Germinal center (tissue), 1 donor: ENCODE measurements at places on chromosomes 11 and 22.
A peak's percentile ranks its signal among the peaks of the same experiment; 100 is the strongest.

- no peak for DNase-seq
These were observed 27.1 kb downstream of the AGBL2 start for GRCh38 chr11:47688111-47688510.

GRCh38 chr22:38602166-38602565 is 32.2 kb upstream of the DMC1 start:
- DNase-seq = no peak

DNA sequence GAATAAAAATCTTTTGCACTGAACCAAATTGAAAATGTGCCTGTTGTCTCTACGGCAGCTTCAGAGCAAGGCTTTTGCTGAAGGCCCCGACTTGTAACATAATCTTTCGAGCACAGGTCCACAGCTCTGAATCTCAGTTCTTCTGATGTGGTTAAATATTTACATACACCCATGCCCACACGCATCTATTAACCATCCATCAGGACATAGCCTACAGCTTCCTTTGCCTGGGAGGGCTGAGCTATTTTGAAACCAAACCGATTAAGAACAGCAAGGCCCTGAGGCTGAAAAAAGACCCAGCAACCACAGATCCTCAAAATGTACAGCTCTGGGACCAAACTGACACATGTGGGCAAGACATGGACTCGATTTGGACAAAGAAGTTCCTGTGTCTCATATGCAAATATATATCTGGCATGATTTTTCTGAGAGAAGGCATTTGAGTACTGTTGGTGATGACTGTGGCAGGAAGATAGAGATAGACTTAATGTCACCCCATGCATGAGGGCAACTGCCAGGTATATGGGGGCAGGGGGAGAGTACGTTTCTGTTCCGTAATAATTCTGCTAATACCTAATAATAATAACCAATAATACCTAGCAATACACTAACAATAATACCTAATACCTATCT is 322.7 kb upstream of the PLET1 start:
- DNase-seq = no peak

DNA sequence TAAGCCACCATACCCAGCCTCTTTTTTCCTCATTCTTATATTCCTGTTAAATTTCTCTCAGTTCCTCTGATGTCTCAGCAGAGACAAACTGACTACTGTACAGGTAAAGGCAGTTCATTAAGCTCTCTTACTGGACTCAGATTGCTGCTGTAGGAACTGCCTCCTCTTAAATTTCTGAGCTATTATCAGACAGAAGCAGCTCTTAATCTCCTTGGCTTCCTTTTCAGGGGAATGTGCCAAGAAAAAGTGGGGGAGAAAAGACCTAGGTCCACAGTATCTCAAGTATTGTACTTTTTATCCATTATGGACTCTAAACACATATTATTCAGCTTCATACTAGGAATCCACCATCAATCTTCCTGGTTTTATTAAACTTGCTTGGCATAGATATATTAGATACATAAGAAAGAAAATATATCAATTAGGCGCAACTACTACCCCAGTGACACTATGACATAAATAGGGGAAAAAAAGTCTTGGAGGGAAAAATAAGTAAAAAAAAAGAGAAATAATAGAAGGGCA is 26.1 kb downstream of the MRTFA start:
- DNase-seq = no peak

- no peak for DNase-seq
These were observed 13.7 kb upstream of the MPEG1 start for GRCh38 chr11:59226396-59226795.

GRCh38 chr11:10247011-10247410 is 47.0 kb downstream of the SBF2 start:
- no peak for DNase-seq

GRCh38 chr22:49214976-49215375 is 612.7 kb downstream of the BRD1 start:
- no peak for DNase-seq

DNA sequence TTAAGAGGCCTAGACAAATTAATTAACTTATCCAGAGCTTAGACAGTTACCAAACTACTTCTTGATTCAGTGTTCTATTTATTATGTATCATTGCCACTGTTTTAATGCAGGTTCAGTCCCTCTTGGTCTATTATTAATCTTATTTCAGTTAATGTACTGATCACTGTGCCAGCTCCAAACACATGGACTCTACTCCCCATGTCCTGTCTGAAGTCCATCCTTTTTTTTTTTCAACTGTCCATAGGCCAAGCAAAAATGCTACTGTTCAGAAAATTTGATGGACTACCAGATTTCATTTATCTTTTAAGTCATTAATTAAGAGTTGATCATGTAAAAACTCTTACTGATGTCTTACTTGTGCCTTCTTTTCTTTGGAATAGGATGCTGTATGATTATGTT is 11.9 kb downstream of the POLD3 start:
- DNase-seq = no peak

DNA sequence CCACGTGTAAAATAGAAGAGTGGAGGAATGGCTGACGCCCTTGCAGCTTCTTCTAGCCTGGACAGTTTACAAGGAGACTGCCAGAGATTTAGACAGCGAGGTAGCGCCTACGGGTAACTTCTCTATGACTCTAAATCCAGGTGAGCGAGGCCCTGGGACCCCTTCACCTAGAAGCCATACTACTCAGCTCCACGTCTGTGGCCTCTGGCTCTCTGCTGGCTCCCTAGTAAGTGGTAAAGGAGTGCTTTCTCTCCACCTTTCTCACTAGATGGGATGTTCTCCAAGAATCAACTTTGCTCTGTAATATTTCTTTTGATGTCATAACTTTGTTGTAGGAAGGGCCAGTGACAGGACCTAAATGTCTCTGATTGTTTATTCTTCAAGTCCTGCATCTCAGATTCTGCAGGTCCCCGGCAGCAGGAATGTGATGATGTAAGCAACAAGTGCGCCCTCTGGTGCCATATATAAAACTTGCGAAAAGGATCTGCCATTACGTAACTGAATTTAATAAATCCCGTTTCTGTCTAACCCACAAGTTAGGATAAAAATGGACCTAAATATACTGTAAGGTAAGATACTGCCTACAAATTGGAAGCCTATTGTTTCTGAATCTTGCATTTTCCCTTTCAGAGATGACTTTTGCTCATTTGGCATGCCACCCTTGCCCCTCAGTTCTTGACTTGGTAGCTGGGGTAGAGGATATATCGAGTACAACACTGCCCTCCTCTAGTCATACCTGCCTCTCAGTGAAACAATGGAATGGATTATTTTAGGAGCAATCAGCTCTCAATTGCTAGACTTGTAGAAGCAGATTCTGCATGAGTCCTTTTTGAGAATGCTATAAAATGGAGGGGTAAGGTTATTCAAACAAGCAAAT is 11.0 kb upstream of the PTPN5 start:
- peak; percentile 33 for DNase-seq

DNA sequence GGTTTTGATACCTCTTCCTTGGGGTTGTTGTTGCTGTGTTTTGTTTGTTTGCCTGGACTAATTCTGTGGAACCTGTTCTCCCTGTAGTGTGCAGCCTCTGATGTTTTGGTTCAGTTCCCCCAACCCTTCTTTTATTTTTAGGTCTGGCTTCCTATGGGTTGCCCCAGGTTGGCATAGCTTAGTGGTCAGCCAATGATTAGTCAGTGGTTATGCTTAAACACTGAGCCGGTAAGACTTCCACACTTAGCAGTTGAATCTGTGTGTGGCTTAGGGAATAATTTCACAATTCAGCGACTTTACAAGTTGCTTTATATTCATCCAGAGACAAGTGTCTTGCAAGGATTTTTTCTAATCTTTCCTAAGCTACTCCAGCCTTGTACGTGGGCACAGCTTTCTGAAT is 78.6 kb upstream of the CLPB start:
- DNase-seq = no peak

DNA sequence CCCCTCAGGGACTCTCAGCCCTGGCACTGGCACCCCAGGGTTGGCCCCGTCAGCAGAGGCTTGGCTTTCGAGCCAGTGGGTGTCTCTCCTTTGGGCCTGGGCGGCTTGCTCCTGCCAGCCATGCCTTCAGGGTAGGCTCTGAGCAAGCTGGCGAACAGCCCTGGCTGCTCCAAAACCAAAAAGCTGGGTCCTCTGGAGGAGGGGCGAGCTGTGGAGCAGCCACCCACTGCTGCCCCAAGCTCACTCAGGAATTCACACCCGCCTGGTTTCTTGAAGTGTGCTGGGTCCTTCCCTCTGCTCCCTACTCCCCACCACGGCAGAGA is 6.2 kb downstream of the YDJC start:
- DNase-seq = no peak

- no peak for DNase-seq
These were observed 57.8 kb downstream of the PPFIBP2 start for GRCh38 chr11:7571640-7572000.

DNA sequence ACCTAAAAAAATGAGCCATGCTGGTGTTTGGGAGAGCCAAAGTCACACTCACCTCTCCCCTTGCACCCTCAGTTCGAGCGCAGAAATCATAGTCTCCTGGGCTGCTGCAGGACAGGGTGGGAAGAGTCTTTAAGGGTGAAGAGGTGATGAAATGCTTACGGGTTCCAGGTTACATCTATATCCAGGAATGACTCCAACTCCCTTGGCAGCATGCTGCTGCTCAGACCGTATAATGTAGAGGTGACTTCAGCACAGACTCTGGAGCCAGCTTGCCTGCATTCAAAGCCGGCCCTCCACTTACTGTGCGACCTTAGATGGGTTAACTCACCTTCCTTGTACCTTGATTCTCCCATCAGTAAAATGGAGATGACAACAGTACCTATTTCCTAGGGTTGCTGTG is 17.3 kb upstream of the PKNOX2 start:
- DNase-seq = no peak

DNA sequence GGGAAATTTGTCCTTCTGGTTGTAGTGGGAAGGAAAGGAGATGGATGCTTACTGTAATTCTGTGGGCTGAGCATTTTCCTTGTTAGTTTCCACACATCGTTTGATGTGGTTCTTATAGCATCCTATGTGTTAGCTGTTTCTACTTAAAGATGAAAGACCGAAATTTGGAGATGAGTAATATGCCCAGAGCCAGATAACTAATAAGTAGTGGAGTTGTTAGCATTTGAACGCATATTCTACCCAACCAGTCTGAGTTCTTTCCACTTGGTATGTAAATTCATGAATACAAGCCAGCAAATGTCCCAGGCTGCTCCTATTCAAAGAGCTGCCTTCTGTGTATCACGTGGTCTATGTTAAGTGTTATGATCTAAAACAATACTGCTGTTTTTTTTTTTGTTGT is 14.6 kb downstream of the SPECC1L start:
- no peak for DNase-seq

DNA sequence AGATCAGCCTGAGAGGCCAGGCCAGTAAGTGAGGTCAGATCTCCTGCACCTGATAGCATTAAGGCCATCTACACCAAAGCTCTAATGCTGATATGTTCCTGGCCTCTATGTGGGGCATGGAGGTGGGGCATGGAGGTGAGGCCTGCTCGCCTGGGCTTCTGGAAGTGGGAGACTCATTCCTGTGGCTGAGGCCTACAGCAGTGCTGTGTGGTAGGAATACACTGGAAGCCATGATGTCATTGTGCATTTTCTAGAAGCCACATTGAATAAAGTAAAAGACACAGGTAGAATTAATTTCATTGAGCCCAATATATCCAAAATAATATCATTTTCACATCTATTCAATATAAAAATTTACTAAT is 2.7 kb downstream of the PNPLA3 start:
- no peak for DNase-seq

GRCh38 chr11:72775288-72776110 is 18.3 kb downstream of the STARD10 start:
- DNase-seq = no peak

DNA sequence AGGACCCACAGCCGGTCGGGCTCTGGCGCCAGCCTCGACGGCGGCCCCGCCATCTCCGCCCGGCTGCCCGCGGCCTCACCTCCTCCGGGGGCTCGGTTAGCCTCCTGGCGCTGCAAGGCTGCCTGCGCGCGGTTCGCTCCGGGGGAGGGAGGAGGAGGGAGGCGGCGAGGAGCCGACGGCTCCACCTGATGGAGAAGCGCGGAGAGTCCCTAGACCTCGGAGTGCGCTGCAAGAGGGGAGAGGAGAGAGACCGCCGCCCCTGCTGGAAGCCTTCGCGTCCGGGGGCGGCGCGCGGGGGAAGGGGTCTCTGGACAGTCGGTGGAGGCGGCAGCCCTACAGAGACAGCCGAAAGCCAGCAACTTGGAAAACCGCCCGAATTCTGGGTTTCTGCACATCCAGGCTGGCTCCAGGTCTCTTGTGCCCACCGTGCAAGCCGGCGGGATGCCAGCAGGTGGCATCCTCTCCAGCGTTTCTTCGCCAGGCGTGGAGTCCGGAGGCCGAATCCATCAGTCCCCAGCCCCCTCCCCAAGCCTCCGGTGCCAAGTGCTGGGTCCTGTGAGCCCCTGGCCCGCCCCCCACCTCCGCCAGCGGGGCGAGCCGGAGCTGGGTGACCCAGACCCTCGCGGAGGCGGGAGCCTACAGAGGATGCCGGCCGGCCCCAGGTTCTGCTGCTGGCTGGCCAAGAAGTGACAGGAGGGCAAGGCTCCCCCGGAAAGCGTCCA is 2.9 kb upstream of the KIRREL3 start:
- DNase-seq = peak; percentile 15

DNA sequence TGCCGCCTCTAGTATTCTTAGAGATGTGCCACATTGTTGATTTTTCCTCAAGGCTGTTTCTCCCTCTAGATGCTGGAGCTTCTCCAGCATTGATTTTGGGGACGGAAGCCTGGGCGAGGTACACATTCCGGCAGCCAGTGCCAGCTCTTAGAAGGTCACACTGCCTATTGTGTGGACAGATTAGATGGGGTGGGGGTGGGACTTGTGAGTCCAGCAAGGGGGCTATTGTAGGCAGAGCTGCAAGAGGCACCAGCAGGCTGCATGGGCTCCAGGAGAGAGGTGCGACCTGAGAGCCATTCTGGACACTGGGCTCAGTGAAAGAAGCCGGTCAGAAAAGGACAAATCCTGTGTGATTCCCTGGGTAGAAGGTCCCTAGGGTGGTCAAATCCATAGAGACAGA is 12.4 kb downstream of the C11orf21 start:
- DNase-seq = no peak

GRCh38 chr11:66287889-66288670 is 863 bp downstream of the YIF1A start:
- DNase-seq = no peak

- no peak for DNase-seq
These were observed 4.7 kb downstream of the KCNE3 start for GRCh38 chr11:74462631-74463030.

- no peak for DNase-seq
These were observed 54.9 kb downstream of the SVIP start for GRCh38 chr11:22774716-22775115.

DNA sequence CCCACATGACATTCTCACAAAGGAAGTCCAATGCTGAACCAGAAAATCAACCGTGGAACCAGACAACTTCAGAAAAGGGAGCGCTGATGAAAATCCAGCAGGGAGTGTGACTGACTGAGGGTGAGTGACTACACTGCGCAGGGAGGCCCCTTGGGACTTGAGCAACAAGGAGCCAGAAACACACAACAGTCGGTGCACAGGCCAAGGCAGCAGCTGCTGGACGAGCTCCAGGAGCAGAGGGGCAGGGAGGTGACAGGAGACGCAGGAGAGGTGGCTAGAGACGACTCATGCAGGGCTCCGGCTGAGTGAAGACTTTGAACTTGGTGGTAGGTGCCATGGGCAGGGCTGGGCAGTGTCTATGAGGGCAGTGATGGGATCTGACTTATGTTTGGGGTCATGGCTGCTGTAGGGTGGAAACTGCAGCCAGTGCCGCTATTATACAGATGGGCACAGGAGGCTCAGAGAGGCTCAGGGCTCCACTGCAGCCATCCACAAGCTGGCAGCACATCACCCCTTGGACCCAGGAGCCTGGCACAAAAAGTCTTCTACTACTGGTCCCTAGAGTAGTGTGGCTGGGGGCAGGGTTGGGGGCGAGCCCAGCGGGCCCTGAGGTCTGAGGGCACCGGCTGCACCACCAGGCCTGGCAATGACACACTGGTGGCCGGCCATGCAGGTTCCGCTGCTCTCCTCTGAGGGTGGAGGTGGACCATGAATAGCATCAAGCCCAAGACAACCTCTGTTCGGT is 10.3 kb upstream of the FADD start:
- DNase-seq = no peak
